ENCODE measurements at places on chromosomes 2 and 18. TPM values are rescaled to one million over a fixed set of nuclear protein-coding genes. Genes with fewer than 3 reads are reported as not detected.

- peaks cover 48% of the 10 kb centered on the region for H3K4me1 ChIP-seq
- H3K36me3 ChIP-seq: peaks cover 10% of the 10 kb centered on the region
- H3K27ac ChIP-seq: no peak overlapping the region
- H3K4me3 ChIP-seq: no peak overlapping the region
- no peaks in the 10 kb centered on the region for H3K27me3 ChIP-seq
These were observed 21.9 kb downstream of the METTL8 start for GRCh38 chr2:171411791-171412483.

DNA sequence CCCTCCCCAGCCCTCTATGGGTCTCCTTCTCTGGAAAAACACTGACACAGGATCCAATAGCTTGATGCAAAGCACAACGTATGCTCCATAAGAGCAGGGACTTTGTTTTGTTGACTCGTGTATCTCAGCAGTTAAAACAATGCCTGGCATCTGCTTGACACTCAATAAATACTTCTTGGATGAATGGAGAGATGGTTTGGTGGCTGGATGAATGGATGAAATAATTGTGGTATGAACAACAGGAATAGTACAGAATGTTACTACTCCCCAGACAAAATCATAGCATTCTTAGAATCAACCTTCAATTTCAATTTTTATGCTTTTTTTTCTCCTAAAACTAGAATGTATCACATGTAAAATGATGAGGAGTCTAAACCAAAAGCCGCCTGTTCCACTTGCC is 57.4 kb downstream of the KCNE4 start:
- H3K4me1 ChIP-seq: no peaks in the 10 kb centered on the region
- no peak overlapping the region for H3K27ac ChIP-seq
- no peak for DNase-seq
- H3K36me3 ChIP-seq: no peaks in the 10 kb centered on the region
- H3K4me3 ChIP-seq: no peak overlapping the region

GRCh38 chr18:2699001-2699400 is 43.5 kb downstream of the SMCHD1 start:
- no peaks in the 10 kb centered on the region for H3K4me1 ChIP-seq
- no peak overlapping the region for H3K4me3 ChIP-seq
- H3K27ac ChIP-seq: no peak overlapping the region

The ZNF804A gene
- total RNA-seq: not detected

The CCDC85A gene
- total RNA-seq: not detected

The CD8A gene
- total RNA-seq: 222 TPM

The PDCL3 gene
- 36.8 TPM for total RNA-seq

All from activated T-cell treated with anti-CD3 and anti-CD28 coated beads, Interleukin-2, amount 50 U/mL, for 72 hours (primary cell).